ENCODE measurements at places on chromosomes 6 and 20.

DNA sequence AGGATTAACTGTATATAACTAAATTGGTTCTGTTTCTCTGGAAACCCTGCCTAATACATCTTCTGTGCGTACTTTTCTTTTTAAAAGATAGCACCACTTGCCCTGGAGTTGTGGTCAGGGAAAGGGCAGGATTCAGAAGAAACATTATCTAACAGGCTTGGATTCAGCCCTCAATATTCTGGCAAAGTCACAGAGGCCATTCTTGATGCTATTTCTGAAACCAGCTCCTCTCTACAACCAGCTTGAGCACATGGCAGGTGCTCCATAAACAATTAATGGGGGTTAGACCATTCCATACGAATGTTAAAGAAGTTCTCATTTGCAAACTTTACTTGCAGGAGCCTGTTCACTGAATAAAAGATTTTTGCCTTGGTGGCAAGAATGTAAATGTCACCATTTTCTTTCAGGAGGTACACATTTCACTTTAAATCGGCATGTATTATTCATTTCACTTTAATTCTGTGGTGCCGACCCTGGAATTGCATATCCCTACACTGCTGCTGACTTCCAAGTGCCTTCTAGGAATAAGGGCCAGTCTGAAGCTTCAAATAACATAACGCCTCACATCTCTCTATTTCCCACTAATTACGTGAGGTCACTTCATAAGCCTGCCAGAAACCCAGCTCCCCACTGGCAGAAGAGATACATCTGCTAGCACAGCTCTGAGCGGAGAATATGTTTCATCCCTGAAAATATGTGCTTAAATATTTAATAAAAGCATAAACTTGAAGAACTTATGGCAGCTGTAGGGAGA is 248.7 kb downstream of the ADGRG6 start:
- no peak for DNase-seq

- peak; percentile 99 for DNase-seq
Measured at GRCh38 chr6:27893059-27893835, 18.9 kb downstream of the OR2B2 start.

- no peak for DNase-seq
Measured at GRCh38 chr20:2207770-2208097, 88.1 kb upstream of the TGM3 start.

DNA sequence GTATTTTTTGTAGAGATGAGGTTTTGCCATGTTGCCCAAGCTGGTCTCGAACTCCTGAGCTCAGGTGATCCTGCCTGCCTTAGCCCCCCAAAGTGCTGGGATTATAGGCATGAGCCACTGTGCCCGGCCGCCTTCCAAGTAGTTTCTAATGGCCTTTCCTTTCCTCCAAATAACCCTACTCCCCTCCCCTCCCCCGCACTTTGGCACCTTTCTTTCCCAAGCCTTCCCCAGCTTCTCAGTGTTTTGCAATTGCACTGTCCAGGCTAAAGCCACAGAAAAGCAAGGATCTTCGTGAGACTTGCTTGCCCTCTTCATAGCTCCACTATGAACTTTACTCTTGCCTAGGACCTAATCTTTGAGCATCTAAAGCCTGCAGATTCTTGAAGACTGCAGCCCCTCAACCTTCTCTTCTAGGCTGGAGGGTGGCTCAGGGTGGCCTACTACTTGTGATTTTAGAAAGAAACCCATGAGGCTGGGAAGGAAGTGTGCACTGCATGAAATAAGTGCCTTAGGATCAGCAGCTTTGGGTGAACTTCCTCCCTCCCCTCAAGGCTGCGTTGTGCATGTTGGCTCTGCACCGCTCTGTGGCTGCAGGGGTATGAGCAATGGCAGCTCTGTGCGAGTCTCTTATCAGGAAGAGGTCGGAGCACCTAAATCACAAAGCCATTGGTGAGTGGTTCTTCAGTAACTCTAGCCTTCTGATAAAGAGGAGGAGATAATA is 152.4 kb upstream of the SNX9 start:
- DNase-seq, result no peak

GRCh38 chr6:111736005-111736608 is 130.4 kb upstream of the TRAF3IP2 start:
- DNase-seq, result no peak

DNA sequence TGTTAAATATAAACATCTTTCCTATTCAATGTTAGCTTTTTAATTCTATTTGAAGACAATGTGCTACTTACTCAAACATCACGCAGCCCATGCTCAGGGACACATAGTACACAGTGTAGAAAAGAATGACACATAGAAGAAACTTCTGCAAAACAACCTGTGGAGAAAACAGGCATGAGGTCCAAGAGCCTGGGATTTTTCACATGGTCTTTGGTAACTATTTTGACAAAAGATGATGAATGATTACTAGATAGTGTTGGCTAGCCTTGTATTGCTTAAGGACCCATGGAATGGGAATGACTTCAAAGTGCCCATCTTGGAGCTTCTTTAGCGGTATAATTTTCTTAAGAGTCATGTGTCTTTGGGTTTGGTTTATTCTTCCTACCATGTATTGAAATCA is 15.4 kb downstream of the TMEM244 start:
- no peak for DNase-seq

DNA sequence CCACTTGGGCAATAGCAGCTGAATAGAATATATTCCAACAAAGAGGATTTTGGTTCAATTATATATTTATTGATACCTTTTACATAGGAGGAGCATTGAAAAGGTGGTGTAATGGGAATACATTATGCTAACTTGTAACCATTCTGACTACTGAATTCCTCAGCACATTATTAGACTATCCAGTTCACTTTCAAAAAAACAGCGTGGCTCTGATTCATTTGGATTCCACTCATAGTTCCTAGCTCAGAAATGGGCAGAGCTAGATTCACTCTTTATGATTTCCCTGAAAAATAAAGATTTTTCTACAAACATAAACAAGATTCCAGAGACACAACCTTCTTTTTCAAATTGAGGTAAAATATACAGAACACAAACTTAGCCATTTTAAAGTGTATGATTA is 9.2 kb upstream of the TRERF1 start:
- DNase-seq, result no peak

DNA sequence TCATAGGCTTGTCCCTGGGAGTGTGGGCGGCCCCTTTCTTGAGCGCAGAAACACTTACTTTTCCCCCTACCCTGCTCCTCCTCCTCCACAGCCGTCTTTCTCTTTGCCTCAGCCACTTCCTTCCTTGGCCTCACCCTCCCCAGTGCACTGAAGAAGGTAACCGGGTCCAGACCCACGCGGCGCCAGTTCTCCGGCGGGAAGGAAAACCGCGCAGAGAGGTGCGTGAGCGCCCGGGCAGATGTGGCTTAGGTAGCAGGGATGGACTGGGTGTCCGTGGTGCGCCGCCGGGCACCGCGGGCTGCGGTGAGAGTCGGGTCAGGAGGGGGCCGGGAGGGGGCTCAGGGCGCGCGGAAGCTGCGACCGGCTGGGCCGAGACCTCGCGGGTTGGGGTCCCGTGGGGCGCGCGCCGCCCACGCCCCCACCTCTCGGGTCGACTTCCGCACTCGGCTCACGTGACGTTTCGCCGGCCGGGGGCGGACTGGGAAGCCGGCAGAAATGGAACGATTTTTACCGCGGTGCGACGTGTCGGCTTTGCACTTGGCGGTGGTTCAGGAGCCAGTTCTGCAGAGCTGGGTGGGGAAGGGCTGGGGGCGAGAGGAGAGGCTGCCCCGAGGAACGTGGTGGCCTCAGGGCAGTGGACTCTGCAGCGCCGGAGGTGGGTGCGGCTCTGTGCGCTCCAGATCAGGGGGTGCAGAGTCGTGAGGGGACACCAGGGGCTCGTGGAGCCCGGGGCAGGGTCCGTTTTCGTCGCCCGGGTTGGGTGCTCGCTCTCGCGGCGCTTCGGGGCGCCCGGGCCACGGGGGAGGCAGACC is at the start of gene ABRACL:
TSS of gene ABRACL (plus strand) at position 88 of the 812 bp plus-strand sequence. CDS start 5,416 bp downstream, outside the sequence.
- peak; percentile 56 for DNase-seq

DNA sequence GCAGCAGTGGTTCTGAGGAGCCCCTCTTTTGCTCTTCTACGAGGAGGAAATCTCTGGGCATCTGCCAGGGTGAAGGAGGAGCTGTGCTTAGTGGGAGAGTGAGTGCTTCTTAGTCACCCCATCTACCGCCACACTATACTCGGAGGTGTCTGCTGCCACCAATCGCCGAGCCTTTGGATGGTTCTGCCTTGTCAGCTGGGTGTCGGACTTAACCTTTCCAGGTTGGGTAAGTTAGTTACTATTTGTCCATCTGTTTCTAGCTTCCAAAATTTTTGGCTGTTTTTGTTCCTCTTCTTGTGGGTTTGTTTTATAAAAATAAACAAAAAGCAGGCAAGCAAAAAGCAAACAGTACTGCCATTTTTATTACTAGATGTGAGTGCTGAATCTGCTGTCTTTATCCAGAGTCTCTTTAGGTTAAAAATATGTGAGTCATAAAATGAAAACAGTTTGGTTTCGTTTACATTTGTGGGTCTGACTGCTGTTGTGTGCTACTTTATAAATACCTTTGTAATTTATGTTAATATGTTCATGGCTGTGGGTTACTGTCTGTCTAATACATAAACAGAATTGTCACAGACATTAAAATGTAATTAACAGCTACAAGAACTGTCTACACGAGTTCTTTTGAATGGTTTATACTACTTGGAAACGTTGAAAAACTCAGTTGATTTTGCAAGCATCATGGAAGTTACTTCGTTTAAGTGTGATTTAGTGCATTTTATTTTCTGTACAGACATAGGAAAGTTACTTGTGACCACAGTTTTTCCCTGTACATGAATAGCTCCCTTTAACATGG is 89.2 kb downstream of the ARID1B start:
- no peak for DNase-seq

DNA sequence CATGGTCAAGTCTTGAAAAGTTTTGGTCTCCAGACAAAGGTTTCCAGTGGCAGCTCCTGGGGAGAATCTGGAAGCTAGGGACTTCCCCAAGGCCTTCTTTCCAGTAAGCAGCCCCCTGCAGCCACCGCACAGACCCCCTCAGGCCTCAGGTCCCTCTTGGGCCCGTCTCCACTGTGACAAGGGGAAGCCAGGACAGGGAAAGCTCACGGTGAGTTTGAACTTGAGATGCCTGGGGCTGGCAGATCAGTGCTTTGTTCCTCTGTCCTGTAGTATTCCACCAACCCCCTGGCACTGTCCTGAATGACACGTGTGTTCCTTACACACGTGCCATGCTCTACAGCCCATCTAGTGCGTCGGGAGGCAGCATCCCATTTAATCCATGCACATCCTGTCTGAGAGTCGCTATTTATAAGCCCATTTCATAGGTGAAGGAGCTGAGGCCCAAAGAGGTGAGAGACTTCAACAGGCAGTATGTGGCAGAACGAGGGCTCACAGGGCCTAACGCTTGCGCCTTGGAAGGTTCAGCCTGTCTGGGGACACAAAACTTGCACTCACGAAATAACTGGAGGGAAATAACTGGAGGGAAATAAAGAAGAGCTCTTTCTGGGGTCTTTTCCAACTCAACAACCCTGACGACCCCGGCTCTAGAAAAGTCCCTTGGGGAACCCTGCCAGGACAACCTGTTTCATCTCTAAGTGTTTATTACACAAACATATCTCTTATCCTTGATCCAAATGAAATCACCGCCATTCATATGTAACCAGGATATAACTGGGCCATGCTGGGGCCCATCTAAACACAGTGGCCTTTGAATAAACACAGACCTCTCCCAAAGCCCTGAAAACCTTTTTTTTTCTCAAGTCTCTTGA is 123.0 kb downstream of the BANF2 start:
- DNase-seq, result no peak

GRCh38 chr6:4981761-4982160 is 22.1 kb downstream of the RPP40 start:
- no peak for DNase-seq

DNA sequence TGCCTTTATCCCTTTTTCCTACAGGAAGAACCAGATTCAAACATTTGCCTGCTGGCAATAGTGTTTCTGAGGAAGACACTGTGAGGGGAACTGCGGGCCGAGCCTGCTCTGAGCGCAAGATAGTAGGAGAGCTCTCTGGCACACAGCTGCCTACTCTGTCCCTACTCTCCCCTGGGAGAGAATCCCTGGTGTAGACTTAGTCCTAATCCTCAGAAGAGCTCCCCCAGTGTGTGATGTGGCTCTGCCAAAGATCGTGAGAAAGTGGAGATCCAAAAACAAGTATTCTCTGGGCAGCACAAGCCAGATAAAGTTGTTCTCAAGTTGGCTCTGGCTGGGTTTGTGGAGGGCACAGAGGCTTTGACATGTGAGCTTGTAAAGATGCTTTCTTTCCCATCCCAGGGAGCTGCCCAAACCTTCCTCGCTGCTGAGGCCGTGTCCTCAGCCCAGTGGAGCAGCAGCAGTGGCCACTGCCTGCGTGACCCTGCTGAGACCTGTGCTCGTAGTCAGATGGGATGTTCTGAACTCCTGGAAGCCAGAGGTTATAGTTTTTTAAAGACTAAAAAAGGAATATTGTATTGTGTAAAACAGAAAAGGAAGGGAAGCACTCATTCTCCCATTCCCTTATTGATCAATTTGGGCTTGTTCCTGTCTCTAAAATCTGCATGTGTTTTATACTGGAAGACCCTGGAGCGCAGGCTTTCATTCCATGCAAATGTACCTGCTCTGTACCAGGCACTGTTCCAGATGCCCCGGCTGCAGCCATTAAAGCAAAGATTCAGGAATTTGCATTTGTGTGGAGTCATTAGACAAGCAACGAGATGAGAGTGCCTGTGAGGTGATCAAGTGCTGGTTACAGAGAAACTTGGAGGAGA is 30.7 kb downstream of the PNLDC1 start:
- no peak for DNase-seq

- DNase-seq, result no peak
Measured at GRCh38 chr20:62402456-62403150, 4.5 kb downstream of the CABLES2 start.

- DNase-seq, result no peak
Measured at GRCh38 chr6:162713974-162714780, 13.4 kb downstream of the PRKN start.

Data from GM12864 (cell line).